ENCODE measurements at places on chromosomes 1 and 21.

GRCh38 chr1:202644219-202645096 lies 65.8 kb downstream of the SYT2 start:
- no peak for DNase-seq

GRCh38 chr1:41666981-41667631 lies 182.6 kb upstream of the EDN2 start:
- DNase-seq: no peak

DNA sequence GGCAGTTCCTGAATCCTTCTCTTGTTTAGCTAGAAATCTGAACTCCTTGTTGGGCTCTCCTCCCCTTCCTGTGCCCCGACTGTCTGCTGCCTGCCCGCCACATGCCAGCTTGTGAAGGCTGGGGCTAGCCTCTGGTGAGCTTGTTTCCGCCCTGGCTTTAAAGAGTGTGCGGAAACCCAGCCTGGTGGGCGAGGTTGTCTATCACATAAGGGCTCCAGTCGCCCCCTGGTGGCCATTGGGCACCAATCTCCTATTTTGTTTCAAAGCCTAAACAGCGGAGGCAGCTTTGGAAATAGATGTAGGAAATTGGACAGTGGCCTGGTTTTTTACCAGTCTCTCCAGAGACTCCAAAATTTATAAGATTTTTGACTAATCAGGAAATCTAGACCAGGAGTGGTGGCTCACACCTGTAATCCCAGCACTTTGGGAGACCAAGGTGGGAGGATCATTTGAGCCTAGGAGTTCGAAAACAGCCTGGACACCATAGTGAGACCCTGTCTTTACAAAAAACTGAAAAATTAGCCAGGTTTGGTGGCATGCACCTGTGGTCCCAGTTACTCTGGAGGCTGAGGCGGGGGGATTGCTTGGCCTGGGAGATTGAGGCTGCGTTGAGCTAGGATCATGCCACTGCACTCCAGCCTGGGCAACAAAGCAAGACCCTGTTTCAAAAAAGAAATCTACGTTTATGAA lies 9.8 kb downstream of the ATP8B2 start:
- DNase-seq: peak; percentile 97

- no peak for DNase-seq
These were observed 35.8 kb downstream of the CELF3 start for GRCh38 chr1:151680826-151681225.

- DNase-seq: no peak
These were observed 5.7 kb downstream of the TAL1 start for GRCh38 chr1:47226121-47226838.

- peak; percentile 50 for DNase-seq
These were observed at the start of gene NEXN for GRCh38 chr1:77888081-77888780. NEXN (plus strand) TSS chr1:77888624; CDS start chr1:77916107, 27,483 bp downstream.

- no peak for DNase-seq
These were observed 2.0 kb downstream of the PRKCZ start for GRCh38 chr1:2052054-2052679.

DNA sequence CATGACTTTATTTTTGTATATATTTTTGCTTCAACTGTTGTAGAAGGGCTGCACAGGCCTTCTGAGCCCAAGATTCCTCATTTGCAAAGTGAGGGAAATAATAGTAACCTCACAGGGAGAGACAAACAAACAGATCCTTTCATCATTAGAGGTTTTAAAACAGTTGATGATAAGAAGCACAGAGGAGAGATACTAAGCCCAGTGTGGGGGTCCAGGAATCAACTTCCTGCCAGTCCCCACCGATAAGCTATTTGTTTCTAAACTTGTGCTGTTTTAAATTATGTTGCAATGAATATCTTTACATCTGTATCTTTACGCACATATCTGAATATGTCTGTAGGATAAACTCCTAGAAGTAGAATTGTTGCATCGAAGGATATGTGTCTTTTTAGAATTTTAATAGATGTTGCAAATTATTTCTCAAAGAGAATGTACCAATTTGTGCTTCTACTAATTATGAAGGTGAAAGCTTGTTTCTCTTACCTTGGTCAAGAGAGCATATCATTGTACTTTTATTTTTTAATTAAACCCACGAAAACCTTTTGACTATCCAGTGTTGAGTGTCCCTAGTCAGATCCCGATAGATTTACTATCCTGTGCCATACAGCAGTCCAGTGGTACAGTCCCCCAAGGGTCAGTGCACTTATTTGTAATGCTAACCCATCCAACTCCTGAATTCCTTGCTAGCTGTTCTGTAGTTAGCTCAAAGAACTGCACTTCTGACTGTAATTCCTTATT lies 10.8 kb downstream of the FCRLB start:
- no peak for DNase-seq

DNA sequence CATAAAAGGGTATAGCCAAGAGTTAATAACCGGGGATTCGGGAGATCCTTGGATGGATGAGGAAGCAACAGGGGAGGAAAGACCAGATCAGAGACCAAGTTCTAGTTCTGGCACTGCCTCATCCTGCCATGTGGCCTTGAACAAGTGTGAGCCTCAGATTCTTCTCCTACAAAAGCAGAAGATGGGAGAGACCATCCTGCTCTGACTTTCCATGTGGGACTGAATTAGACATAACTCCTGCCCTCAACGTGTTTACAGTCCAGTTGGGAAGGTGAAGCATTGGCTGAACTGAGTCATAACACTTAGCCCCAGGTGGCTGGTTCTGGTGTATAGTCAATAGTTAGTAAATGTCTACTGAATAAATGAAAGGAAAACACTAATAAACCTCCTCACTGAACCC lies 12.1 kb upstream of the CNR2 start:
- DNase-seq: no peak

- DNase-seq: no peak
These were observed 13.7 kb downstream of the LGR6 start for GRCh38 chr1:202207292-202207691.

GRCh38 chr1:85573322-85573721 lies 7.2 kb upstream of the CCN1 start:
- DNase-seq: no peak

DNA sequence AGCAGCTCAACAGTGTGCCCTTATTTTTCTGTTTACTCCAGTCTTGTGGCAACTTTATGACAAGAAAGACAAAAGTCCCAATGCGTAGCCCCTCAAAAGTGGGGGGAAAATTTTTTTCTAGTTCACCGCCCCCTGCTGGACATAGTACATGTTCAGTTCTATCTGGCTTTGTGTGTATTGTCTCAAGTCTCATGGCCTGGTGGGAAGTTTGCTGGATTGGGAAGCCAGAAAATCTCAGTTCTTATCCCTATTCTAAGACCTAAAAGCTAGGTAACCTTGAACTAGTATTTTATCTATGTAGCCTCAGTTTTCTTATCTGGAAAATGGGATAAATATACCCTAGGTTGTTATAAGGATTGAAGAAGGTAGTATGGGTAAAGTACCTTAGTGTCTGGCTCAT lies 55.8 kb upstream of the LDLRAP1 start:
- DNase-seq: no peak

GRCh38 chr1:43034778-43035177 lies 76.1 kb upstream of the SLC2A1 start:
- no peak for DNase-seq

GRCh38 chr21:35801391-35801790 lies 258.9 kb downstream of the SETD4 start:
- DNase-seq: no peak

GRCh38 chr1:109040989-109041620 lies 797 bp downstream of the WDR47 start:
- DNase-seq: peak; percentile 22

DNA sequence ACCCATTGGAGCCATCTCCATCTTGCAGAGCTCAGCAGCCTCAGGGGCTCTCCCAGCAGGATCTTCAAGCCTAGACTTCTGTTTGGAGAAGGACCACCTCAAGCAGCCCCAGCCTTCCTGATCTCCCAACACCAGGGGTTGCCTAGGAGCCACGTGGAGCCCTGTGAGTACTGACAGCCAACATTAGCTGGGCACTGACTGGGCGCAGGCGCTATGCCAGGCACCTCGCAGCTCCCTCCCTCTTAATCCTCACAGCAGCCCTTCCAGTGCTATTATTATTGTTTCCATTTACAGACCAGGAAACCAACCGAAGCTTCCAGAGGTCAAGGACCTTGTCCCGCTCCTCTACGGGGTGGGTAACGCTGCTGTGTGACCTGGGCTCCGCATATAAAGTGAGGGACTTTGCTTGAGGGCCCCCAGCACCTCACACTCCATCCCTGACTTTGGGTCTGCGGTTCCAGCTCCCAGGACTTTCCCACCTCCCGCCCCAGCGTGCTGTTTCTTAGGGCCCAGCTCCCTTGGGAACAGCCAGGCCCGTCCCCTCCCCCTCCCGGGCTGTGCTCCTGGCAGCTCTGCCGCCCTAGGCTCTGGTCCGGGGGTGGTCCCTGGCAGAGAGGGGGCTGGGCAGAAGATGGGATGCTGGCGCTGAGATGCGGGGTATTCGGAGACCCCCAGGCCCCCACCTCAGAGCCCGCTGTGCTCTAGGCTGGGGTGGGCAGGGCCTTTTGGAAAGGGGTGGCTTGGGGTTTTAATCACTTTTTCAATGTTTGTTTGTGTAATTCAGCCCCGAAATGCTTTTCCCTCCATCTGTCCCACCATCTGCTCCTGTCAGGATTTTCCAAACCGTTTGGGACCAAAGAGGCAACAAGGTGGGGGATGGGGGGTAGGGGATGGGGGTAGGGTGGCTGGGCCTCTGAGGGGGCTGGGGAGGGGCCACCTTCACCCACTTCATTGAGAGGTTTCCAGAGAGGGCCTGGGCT lies 4.1 kb upstream of the HPCA start:
- no peak for DNase-seq
